ENCODE measurements at places on chromosomes 5 and 9.

DNA sequence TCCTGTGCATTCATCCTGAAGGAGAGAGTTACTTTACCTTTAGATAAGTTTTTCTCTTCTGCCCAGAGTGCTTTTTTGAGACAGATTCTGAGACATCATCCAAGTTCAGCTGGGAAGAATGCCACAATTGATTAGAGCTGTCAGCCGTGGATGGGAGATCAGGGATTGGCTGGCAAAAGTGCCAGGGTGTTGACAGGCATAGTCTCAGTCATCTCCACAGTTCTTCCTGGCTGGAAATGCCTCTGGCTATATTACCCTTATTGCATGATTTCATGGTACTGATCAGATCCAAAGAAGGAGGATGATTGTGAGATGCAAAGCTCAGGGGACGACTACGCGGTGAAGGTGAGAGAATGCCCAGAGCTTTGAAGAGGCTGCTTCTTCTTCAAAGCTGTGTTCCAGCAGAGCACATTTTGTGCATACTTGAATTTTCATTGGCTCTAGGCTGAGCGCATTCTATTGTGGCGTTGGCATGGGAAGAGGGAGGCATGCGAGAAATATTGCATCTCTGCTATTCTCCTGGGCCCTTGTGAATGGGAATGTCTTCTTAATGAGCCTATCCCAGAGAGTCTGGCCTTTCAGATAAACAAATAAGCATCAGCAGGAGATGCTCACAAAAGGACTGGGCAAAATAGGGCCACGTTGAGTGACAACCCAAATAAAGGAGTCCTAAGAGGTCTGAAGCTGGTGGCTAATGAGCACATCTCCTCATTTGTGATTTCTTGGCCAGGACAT is 82.1 kb downstream of the GRIA1 start:
- no peak for DNase-seq

DNA sequence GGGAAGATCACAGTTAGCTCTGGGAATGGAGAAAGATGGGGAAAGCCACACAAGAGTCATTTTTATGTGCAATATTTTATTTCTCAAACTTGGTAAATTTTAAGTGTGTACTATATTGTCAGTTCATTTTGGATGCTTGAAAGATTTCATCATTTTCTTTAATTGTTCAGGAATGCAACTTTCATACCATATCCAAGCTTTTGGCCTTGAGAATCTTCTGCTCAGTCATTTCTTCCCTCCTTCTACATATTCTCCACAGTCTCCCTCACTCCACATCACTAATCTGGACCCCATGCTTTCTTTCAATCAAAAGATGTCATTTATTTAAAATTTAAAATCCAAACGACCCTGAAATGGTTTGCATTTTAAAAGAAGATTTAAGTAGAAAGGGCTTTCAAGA is 135.4 kb downstream of the FAM114A2 start:
- no peak for DNase-seq

GRCh38 chr9:19809422-19810269 is 20.8 kb upstream of the SLC24A2 start:
- DNase-seq, result no peak

GRCh38 chr5:150044712-150045111 is 41.6 kb downstream of the CSF1R start:
- DNase-seq, result no peak

- no peak for DNase-seq
Observed at GRCh38 chr5:31954091-31954490, 220.0 kb downstream of the GOLPH3 start.

DNA sequence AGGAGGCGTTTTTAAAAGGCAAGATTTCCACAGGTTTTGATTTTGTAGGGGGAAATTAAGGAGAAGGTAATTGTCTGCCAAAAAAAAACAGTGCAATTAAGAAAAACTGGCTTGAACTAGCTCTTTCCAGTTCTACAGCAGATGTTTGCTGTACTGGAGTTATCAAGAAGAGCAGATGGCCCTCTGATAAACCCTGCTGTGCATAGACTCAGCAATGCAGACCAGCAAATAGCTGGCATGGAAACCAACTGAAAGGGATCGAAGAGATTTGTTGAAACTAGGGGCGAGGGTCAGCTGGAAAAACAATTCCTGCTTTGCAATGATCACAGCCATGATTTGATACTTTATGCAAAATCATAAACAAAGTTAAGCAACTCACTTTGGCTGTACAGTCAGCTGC is 17.8 kb upstream of the BHMT start:
- DNase-seq, result no peak

DNA sequence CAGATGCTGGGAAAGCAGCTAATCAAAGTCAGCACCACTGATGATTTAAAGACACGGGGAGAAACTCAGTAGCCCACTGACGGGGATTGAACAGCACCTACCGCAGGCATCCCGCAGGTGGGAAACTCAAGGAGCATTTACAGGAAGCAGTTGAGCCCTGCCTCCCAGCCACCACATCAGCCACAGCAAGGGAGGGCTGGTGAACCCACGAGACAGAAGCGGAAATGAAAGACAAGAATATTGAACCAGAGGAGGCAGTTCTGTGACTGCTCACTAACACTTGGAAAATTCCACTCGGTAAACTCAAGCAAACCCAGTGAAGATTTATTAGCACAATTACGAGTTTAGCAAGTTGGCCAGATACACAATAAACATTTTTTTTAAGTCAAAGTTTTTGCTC is 10.6 kb upstream of the FAM163B start:
- peak; percentile 21 for DNase-seq
